Hair follicular keratinocyte (primary cell): ENCODE measurements at places on chromosomes 5 and 9. TPM values are rescaled to one million over a fixed set of nuclear protein-coding genes. Genes with fewer than 3 reads are reported as not detected.

SPATA9 gene
- not detected in 2 replicates for total RNA-seq

WNT8A gene
- not detected in 2 replicates for total RNA-seq

CCDC183 gene
- 1.3 TPM in 1 of 2 replicates, not detected in the other for total RNA-seq

FOXD4L5 gene
- total RNA-seq: not detected in 2 replicates

PDLIM4 gene
- total RNA-seq: 44.2 and 74.6 TPM in 2 replicates

UNC5A gene
- 0.08 and 0.16 TPM in 2 replicates for total RNA-seq

IFNA21 gene
- total RNA-seq: not detected in 2 replicates

RORB gene
- not detected in 2 replicates for total RNA-seq

KLHL3 gene
- total RNA-seq: 0.68 and 0.78 TPM in 2 replicates

CTNND2 gene
- under 0.01 TPM in 1 of 2 replicates, not detected in the other for total RNA-seq

LHX6 gene
- 1.9 TPM in 1 of 2 replicates, not detected in the other for total RNA-seq

SLC1A3 gene
- 10.5 and 12.2 TPM in 2 replicates for total RNA-seq

LCN9 gene
- total RNA-seq: not detected in 2 replicates

NEURL1B gene
- total RNA-seq: 0.86 and 1.3 TPM in 2 replicates

ANKRD55 gene
- not detected in 2 replicates for total RNA-seq

TMEFF1 gene
- total RNA-seq: 0.11 and 0.62 TPM in 2 replicates

KIF24 gene
- 1.2 and 3.2 TPM in 2 replicates for total RNA-seq

GPR150 gene
- total RNA-seq: 0.47 TPM in 1 of 2 replicates, not detected in the other

BHMT gene
- not detected in 2 replicates for total RNA-seq

KCNV2 gene
- total RNA-seq: not detected in 2 replicates

SPINK7 gene
- total RNA-seq: 0.47 TPM in 1 of 2 replicates, not detected in the other

SLC2A6 gene
- total RNA-seq: 21.6 and 30.5 TPM in 2 replicates

SYNPO gene
- total RNA-seq: 15.4 and 30.0 TPM in 2 replicates

CDH6 gene
- not detected in 2 replicates for total RNA-seq

TLX3 gene
- total RNA-seq: 0.23 TPM in 1 of 2 replicates, not detected in the other

OCLN gene
- total RNA-seq: 1.6 and 2.8 TPM in 2 replicates

DIMT1 gene
- total RNA-seq: 41.6 and 47.2 TPM in 2 replicates

MEGF10 gene
- 0.08 TPM in 1 of 2 replicates, not detected in the other for total RNA-seq

ZDHHC11B gene
- total RNA-seq: not detected in 2 replicates

GPR151 gene
- not detected in 2 replicates for total RNA-seq

MAML1 gene
- 8.2 and 9.2 TPM in 2 replicates for total RNA-seq

SPAAR gene
- not detected in 2 replicates for total RNA-seq

C5orf52 gene
- not detected in 2 replicates for total RNA-seq

DMRT3 gene
- total RNA-seq: not detected in 2 replicates

CCNH gene
- 45.1 and 80.2 TPM in 2 replicates for total RNA-seq

FABP6 gene
- 0.31 TPM in 1 of 2 replicates, not detected in the other for total RNA-seq

FAM221B gene
- not detected in 2 replicates for total RNA-seq

PTGES gene
- total RNA-seq: 0.70 and 6.2 TPM in 2 replicates

RNF20 gene
- total RNA-seq: 17.5 and 19.2 TPM in 2 replicates

FOXD4L6 gene
- 0.27 TPM in 1 of 2 replicates, not detected in the other for total RNA-seq

GABRA1 gene
- total RNA-seq: not detected in 2 replicates
